ENCODE measurements at places on chromosomes 6 and 20.
A peak's percentile ranks its signal among the peaks of the same experiment; 100 is the strongest.

DNA sequence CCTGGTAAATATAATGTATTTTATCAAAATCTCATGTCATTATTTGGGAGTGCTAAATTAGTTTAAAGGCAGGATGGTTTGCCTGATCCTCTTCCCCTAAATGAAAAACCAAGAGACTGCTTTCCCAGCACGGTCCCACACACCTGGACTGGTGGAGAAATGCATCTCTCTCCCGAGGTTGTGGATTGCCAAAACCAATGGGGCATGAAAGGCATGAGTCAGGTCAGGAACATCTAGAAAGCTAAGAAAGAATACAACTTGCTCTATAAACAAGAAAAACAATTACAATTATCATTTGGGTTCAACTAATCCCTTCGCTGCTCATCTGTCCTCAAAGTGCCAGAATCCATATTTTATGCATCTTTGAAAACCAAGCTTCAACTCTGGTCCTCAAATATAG lies 308.3 kb upstream of the IRAK1BP1 start:
- no peak for DNase-seq

DNA sequence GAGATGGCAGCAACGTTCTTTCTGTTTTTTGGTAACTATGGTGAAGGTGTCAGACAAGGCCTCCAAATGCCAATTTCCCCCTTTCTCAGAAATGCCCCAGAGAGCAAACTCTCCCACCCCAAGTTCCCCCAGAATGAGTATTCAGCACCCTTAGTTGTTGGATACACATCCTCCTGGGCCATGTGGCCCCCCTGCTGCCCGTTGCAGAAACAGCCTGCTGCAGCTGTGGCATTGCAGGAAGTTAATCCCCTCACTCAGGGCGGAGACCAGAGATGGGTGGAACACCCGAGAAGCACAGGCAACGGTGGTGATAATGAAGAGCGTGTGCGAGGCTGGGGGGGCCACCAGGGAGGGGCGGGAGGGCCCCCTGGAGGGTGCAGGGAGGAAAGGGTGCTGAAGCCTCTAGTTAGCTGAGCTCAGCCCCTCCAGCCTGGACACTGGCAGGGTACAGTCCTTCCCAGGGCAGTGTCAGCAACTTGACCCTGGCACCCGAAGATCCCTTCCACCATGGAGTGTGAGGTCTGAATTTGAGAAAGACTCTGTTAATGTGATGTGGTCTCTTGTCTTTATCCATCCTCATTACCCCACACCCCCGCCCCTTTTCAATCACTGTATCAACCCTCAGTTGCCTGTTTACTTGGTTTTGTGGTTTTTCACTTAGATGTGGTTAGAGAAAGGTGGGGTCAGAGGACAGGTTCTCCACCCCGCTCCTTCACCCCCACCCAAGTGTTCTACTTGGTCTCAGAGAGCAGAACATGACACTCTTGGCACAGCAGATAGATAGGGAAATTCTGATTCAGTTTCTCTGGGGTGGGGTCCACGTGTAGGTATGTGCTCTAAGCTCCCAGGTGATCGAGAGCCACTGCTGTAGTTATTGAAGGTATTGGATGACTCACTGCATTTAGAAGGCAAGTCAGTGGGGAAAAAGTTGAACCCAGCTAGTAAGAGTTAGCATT lies 208.8 kb upstream of the SUPT3H start:
- DNase-seq = peak; percentile 45

- DNase-seq = no peak
Observed at GRCh38 chr6:170227996-170228945, 62.6 kb downstream of the DLL1 start.

DNA sequence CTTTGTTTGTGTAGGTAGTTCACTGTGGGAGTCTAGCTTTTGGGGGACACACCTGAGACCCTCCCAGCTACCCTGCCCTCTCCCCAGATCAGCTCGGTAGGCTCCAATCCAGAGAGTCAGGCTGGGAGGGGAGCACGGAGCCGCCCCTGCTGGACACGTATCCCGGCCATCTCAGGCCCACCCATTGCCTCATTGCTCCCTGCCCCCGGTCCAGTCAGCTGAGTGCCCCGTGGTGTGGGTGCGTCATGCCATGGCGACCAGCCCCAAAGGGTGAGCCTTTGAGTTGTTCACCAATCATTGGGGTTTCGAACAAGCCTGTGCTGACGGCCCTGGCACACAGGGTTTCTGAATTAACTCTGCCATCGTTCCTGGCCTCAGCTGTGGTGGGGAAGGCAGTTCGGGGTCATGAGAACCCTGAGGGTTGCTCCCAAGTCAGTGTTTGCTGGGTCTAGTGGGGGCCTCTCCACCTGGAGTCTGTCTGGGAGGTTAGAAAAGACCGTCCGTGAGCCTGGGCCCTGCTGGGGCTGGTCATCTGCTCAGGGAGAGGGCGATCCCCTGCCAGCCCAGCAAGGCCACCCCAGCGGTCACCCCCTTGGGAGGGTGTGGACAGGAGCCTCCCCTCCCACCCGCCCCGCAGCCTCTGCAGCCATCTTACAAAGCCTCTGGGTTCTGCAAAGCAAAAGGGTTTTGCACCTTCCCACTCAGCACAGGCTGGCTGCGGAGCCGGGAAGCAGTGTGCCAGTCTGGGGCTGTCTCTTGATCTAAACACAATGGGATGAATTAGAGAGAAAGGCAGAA lies 34.5 kb downstream of the NTSR1 start:
- no peak for DNase-seq

DNA sequence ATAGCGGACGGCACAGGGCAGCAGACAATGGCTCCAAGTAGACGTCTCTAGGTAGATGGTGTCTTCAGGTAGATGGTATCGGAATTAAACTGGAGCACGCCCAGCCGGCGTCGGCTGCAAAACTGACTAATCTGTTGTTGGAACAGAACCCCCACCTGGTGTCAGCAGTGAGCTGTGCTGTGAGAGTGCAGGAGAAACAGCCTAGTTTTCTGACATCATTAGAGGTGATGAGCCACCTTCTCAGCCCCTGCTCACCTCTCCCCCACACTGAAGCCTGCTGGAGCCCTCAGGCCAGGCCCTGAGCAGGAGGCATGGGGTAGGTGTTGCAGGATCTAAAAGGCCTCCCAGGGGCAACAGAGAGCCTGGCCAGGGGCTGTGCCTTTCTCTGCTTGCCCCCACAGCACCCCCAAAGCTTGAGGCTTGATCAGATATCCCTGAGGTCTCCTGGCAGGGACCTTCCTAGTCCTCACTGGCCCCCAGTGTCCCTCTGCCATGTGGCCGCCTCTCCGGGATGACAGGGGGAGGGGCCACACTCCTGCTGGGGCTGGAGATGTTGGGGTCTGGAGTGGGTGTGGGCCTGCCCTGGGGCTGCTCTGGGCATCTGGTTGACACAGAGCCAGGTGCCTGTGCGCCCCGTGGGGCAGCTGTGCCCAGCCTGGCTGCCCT lies 6.9 kb upstream of the HELZ2 start:
- peak; percentile 47 for DNase-seq

GRCh38 chr20:63679799-63680305 lies 16.6 kb upstream of the TNFRSF6B start:
- no peak for DNase-seq

- DNase-seq = peak; percentile 68
Observed at GRCh38 chr6:42783177-42783875, 1.5 kb downstream of the BICRAL start.

All from effector memory CD4-positive, alpha-beta T cell (primary cell).